ENCODE measurements at places on chromosomes 5 and 9.

DNA sequence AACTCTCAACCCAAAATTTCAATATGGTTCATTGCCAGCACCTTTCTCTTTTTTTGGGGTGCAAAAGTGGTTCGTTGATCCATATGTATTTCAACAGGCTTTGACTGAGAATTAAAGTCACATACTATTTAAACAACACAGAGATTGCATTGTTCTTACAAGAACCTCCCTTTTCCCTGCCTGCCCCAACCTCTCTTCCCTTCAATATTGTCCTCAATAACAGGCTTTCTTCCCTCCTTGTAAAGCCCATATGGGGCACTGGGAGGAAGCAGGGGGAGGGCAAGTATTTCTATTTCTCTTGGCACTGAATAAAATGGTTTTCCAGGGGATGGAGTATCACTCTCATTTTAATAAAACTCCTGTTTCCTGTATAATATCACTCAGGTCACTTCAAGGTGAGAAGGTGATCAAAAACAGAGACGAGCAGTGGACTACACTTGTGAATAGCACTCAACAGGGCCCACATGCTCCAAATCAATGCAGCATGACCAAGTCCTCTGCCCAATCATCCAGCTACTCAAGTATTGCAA lies 65.1 kb downstream of the EFNA5 start:
- DNase-seq: no peak

DNA sequence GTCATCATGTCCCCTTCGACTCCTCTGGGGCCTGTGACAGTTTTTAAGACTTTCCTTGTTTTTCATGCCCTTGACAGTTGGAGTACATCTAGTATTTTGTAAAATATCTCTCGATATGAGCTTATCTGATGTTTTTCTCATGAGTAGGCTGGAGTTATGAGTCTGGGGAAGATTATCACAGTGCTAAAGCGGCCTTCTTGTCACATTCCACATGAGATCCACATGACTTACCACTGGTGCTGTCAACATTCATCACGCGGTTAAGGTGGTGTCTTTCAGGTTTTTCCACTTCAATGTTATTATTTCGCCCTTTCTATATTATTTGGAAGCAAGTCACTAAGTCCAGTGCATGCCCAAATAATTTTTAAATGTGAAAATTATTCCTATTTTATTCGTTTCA lies 17.1 kb upstream of the CAST start:
- DNase-seq: no peak

- no peak for DNase-seq
Observed at GRCh38 chr5:18220631-18221030, 586.4 kb downstream of the TAF11L14 start.

GRCh38 chr5:55004729-55005128 lies 19.3 kb upstream of the GZMK start:
- no peak for DNase-seq

DNA sequence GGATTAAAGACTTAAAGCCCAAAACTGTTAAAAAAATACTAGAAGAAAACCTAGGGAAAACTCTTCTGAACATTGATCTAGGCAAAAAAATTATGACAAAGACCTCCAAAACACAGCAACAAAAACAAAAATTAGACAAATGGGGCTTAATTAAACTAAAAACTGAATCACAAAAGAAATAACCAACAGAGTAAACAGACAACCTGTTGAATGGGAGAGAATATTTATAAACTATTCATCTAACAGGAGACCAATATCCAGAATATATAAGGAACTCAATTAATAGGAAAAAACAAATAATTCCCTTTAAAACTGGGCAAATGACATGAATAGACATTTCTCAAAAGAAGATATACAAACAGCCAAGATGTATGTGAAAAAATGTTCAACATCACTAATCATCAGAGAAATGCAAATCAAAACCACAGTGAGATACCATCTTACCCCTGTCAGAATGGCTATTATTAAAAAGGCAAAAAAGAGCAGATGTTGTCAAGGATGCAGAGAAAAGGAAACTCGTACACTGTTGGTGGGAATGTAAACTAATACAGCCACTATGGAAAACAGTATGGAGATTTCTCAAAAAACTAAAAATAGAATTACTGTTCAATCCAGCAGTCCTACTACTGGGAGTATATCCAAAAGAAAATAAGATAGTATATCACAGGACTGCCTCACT lies 50.2 kb upstream of the TLX3 start:
- DNase-seq: no peak

DNA sequence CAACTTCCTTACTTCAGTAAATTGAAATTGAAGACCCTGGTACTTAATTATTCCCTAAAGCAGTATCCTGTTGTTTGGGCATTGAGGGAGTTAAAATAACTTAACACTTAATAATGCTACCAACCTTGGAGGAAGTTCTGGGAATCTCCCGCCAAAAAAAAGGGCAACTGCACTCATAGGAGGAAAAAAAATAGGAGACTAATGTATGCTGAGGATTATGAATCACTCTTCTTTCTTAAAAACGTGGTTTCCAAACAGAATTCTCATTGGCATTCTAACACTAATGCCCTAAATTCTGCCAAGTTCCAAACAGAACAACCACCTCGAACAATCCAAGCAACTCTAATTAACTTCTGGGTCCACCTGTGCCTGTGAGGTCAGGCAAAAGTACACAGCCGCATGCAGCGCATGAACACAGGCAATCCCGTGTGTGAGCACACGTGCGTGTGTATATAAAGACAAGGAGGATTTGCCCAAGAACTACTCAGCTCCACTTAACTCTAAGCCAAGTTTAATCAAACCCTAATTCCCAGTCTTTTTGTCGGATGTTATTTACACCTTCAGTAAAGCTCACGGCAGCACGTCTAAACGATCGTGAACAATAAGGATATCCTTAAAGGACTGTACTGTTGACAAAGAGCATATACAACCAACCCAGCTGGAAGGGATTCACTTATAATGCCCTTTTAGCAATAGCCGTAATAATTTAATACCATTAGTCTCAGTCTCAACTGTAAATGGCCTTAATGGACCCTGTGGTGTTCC lies 78.4 kb downstream of the EBF1 start:
- no peak for DNase-seq

DNA sequence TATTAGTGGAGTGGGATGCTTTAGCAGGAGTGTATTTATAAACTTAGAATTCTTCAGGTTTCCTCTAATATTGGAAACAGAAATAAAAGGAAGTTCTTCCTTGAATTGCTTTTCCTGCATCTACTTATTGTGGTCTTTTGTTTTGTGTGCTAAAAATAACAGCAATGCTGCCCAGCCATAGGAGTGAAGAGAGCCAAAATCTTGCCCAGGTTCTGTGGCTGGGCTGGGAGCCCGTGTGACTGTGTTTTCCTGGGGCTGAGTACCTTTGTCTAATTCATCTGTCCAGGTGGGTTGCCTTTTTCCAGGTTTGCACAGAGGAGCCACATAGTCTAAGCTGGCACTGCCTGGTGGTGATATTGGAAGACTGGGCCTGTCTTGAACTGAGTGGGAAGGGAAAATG lies 179.7 kb upstream of the ADAMTSL1 start:
- DNase-seq: no peak

GRCh38 chr9:131856105-131856504 lies 116.2 kb upstream of the RAPGEF1 start:
- no peak for DNase-seq

GRCh38 chr9:86126998-86127972 lies 27.9 kb upstream of the GOLM1 start:
- no peak for DNase-seq

GRCh38 chr5:87423755-87424154 lies 11.0 kb upstream of the CCNH start:
- DNase-seq: no peak

- DNase-seq: peak; percentile 49
Observed at GRCh38 chr9:89436963-89437625, 60.8 kb downstream of the SEMA4D start.

GRCh38 chr5:43409809-43410271 lies 2.4 kb downstream of the CCL28 start:
- DNase-seq: no peak

DNA sequence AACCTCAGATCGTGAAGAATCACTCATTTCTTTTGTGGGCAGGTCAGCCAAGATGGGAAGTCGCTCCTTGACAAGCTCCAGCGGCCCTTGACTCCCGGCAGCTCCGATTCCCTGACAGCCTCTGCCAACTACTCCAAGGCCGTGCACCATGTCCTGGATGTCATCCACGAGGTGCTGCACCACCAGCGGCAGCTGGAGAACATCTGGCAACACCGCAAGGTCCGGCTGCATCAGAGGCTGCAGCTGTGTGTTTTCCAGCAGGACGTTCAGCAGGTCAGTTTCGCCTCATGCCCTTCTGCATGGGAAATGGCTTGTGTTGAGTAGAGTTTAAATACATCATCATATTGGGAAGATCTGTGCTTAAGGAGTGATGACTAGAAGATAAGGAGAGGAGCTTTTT lies 173.3 kb downstream of the TRIO start:
- DNase-seq: no peak

DNA sequence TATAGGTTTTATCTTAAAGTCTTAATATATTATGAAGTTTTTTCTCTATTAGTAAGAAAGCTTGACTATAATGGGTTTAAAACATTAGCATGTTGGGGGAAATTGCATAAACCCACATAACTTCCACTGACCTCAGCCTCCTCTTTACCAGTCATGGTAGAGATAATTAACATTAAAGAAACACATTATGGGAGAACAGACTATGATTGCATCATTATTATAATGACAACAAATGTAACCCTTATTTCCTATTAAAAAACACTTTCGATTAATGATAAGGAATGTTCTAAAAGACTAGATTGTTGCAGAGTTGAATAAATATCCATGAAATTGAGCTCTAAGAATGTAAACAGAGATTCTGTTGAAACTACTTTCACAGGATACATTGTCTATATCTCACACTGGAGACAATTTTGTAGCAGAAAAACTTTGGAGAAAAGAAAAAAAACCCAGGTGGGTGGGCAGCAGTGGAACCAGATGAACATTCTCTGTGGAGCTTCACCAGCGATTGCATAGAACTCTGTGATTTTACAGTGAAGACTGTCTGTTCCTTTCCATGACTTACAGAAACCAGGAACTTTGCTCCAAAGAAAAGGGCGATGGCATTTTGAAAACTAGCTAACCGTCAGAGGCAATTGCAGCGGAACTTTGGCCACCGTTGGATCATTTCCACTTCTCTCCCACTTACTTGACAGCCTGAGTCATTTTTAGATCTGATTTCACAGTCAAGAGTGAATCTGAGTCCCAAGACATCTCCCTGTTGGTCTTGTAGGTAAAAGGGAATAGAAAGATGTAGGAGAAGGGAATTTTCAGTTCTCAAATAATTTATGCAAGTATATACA lies 21.0 kb upstream of the ERAP2 start:
- no peak for DNase-seq

DNA sequence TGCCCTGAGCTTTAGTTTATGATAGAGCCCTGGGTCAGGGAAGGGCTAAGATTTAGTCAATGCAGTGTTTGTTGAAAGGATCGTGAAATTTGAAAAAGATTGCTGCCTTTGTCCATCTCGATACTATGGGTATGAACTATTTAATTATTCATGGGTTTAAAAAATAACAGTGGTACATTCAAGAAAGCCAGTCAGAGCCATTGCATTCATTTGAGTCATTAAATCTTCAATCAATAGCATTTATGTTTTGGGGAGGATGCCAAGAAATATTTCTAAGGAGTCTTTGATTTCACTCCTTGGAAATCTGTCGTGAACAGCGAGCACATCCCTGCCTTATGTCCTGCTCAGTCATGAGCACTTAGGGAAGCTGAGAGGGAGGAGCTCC lies 54.4 kb upstream of the LRRTM2 start:
- no peak for DNase-seq

GRCh38 chr5:84378961-84379360 lies 5.7 kb downstream of the EDIL3 start:
- DNase-seq: no peak

DNA sequence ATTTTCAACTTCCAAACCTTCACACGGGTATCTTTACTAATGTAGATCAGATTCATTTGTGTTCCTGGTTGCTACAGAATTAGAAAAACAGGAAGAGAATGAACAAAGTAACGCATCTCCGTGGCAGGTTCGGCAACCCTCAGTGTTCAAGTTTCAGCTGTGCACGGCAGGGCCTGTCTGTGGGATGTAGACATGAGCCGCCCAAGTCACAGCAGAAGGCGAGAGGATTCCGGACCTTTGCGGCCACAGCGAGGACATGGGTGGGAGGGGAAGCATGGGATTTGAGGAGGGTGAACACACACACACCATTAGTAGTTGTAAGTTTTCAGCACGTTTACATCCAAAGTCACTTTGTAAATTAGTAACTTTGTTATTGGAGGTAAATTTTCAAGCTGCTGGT lies 31.7 kb upstream of the CEP72 start:
- no peak for DNase-seq

DNA sequence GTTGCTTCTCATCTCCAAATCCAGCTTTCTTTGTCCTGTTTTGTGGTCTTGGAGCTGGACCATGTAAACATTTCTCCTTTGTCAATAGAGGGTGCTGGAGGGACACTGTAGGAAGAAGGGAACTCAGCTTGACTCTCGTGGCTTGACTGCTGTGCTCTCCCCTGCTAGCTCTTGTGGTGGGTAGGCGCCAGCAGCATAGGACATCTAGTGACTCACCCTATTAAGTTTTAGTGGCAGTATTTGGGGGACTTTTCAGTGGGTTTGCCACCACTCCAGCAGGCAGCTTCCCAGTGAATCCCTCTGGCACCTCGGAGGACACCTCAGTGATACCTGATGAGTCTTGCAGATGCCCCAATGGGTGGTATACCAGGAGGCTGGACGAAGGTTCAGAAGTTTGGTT lies 97.8 kb downstream of the TSSK1B start:
- DNase-seq: no peak

GRCh38 chr5:168860503-168860902 lies 281.3 kb upstream of the PANK3 start:
- DNase-seq: no peak

GRCh38 chr5:116415182-116415581 lies 159.4 kb downstream of the SEMA6A start:
- DNase-seq: no peak

DNA sequence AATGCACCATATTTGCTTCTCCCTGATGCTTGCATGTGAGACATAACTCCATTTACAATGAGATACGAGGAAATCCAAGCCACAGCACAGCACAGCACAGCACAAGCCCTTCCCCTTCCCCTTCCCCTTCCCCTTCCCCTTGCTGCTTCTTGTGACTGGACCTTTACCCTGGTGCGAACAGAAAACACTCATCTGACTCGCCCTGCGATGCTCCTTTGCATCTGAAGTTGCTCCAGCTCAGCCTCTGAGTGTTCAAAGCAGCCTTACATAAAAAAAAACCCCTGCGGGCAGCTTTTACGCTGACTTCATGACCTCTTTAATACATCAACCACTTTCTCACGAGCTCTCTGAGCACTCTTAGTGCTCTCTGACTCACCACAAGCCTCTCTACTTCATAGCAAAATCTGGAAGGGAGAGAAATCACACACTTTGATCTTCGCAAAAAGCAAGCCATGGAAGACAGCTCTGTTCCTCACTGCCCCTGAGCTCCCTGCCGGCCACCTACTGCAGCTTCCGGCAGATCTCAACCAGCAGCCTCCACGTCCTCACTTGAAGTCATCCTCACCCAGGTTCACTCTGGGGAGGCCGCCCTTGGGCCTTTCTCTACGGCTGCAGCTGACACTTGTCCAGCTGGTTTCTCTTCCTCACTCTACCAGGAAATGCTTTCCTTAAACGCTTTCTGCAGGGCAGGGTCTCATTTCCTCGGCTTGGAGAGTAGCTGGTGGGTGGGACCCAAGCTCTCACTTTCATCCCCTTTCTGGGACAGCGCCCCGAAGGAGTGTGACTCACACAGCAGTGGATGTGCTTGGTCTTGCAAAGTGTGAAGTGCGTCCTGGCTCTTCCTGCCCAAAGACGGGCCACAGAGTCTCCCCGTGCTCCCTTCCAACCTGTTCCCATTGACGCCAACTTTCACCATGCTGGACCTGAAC lies 5.3 kb downstream of the SLC34A1 start:
- DNase-seq: peak; percentile 36

- DNase-seq: no peak
Observed at GRCh38 chr5:119402555-119402954, 46.7 kb downstream of the TNFAIP8 start.

Data from activated T-helper 1 cell treated with anti-CD3 and anti-CD28 coated beads, Interleukin-2, amount 50 U/mL, for 16 hours (primary cell).